ENCODE measurements at places on chromosomes 7 and 10.
A peak's percentile ranks its signal among the peaks of the same experiment; 100 is the strongest.

DNA sequence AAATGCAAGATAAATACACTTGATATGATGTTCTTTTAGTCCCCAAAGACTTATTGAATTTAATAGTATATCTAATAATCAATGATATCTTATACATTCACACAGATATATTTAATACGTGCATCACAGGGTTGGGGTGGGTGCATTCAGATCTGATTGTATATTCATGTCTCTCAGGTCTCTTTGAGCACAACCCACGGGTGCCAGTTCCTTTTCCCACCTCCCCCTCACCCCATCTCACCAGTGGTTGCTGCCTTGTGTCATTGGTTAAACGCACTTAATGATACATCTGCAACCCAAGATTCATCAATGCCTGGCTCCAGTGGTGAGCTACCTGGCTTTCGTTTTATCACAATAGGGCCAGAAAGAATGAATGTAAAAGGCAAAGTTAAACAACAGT lies 6.2 kb downstream of the LRIT1 start:
- DNase-seq = no peak

DNA sequence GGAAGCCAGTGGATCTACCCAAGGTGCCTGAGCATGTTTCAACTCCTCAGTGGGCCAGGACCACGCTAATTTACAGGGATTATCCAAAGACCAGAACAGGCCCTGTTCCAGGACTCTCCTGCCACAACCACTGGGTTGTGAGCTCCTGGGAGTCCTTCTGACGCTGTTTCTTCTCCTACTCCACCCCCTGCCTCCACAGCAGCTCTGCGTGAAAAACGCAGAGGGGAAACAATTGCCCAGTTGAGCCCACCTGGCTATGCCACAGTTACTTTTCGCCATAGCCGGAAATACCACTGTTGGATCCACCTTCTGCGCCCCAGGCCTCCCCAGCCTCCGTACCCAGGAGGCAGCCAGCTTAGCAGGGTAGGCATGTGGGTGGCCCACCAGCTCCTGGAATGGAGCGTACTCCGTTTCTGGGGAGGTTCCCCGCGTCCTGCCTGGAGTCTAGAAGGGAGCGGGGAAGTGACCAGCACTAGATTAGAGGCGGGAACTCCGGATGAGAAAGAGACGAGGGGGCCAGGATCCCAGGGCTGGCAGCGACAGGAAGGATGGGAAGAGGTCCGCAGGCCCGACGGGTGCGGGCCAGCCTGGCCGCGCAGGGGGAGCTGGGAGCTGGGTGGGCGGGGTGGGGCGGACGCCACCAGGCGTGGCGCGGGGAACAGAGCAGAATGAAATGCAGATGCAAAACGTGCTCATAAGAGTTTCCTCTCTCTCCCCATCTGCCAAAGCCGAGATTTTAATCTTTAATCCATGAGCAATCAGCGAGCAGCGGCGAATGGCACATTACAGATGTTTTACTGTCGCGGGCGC lies 32.1 kb upstream of the PAX2 start:
- DNase-seq = no peak

DNA sequence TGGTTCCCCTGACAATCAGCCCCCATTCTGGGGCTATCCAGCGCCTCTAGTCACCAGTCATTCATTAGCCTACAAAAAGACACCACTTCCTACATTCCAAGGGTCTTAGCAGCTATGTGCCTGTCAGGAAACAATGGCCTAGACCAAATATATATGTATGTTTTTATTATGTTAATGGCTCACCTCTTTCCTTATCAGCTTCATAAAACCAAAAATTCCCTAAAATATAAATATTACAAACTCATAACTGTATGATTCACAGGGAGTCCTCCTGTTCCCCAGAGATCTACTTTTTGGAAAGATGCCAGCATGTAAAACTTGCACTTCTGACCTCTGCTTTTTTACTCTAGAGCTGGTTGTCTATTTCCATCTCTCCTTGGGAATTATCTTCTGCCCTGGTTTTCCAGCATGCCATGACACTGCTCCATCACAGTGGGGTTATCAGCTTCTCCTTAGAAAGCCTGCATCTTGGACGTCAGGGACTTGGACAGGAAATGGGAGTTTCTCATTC lies 79.2 kb downstream of the ABCA13 start:
- DNase-seq = no peak

DNA sequence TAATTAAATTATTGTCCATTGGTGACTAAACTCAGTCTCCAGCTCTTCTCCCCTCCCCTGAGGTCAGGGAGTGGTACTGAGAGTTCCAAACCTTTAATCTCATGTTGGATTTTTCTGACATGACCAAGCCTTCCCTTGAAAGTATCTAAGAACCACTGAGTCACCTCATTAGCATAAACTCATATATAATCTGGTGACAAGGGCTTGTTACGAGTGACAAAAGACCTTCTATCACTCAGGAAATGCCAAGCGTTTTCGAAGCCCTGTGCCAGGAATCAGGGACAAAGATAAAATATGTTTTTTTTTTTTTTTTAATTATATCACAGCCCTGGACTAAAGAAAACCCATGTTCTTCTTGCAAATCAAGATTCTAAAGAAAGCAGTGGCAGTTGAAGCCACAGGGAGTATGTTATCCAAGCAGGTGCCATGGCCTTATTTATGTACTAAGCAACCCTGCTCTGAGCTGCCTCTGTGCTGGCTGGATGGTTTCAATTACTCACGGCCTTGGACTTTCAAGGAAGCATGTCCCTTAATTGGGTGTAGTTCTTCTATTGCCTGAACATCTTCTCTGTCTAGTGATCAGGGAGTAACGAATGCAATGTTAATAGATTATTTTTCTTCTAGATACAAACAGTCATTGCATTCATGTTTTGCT lies 169.0 kb upstream of the PRKCQ start:
- no peak for DNase-seq

GRCh38 chr7:10300577-10300976 lies 673.1 kb upstream of the PHF14 start:
- DNase-seq = no peak

DNA sequence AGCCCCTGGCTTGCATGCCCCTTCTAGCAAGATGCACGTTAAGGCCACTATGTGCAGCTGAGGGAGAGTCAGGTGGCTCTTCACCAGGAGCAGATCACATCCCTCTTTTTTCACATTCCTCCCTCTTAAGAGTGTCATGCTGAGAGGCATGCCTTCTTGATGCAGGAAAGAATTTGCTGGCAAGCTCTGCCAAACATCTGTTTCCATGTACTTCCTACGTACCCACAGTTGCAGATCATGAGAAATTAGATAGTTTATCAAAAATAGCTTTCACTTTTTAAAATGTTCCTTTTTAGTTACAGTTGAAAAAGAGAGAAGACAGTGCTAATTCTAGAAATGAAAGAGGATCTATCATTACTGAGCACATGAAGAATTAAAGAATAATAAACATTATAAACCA lies 79.7 kb upstream of the ZNF722 start:
- DNase-seq = no peak

DNA sequence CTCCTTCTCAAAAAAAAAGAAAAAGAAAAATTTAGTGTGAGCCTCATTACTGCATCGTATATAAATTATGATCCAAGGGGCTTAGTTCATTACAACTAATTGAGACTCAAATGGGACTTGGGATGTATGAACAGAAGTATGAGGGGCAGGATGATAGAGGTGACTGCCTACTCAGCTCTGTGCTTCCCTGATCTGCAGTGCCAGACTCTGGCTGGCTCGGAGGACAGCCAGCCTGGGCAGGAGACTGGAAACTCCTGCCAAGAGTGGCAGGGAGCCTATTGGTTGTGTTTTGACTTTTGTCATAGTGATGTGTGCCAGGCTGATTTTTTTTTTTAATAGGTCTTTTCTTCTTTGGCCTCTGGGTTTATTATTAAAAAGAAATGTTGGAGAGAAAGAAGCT lies 73.8 kb upstream of the GTF2IRD1 start:
- DNase-seq = no peak

GRCh38 chr7:10266976-10267375 lies 706.7 kb upstream of the PHF14 start:
- DNase-seq = no peak

GRCh38 chr10:30728766-30729165 lies 99.2 kb upstream of the LYZL2 start:
- no peak for DNase-seq

DNA sequence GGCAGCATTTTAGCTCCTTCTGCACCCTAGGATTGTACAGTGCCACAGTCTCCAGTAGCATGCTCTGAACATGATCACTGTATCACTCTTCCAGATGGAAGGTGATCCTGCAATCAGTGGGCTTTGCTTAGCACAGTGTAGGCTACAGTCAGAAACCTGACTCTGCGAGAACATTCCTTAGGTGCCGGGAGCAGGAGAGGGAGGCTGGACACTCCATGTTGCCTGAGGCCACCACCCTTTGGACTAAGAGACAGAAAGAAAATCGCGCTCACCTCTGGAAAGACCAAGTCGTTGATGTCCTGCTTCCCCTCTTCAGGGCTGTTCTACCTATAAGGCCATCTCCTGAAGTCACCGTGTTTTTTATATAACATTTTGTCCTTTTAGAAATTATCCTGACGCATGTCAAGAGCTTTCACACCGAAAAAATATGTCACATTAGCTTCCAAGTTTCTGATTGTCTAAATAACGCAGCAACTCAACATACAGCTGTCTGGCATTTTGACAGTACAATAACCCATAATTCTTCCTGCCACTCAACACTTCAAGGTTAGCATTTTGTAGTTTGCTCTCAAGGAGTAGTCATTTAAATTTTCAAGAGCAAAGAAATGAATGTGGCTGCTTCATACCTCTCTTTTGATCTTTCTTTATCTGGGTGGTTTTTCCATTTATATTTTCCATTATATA lies 563.1 kb downstream of the LRMDA start:
- no peak for DNase-seq

GRCh38 chr10:7891634-7892033 lies 73.3 kb downstream of the TAF3 start:
- no peak for DNase-seq

- no peak for DNase-seq
Observed at GRCh38 chr10:124095096-124095495, 1.7 kb upstream of the CHST15 start.

- no peak for DNase-seq
Observed at GRCh38 chr10:28181478-28182096, 121.3 kb downstream of the MPP7 start.

GRCh38 chr10:25017661-25018060 lies 1.2 kb downstream of the THNSL1 start:
- no peak for DNase-seq

GRCh38 chr10:65660006-65660405 lies 1265.8 kb upstream of the LRRTM3 start:
- DNase-seq = no peak

GRCh38 chr7:29255906-29256692 lies 61.5 kb downstream of the CHN2 start:
- DNase-seq = no peak

- peak; percentile 33 for DNase-seq
Observed at GRCh38 chr7:98294798-98295382, 13.4 kb downstream of the BRI3 start.

GRCh38 chr10:33330543-33331378 lies 3.7 kb downstream of the NRP1 start:
- peak; percentile 84 for DNase-seq

- DNase-seq = peak; percentile 32
Observed at GRCh38 chr10:77165445-77166208, 472.0 kb downstream of the KCNMA1 start.

DNA sequence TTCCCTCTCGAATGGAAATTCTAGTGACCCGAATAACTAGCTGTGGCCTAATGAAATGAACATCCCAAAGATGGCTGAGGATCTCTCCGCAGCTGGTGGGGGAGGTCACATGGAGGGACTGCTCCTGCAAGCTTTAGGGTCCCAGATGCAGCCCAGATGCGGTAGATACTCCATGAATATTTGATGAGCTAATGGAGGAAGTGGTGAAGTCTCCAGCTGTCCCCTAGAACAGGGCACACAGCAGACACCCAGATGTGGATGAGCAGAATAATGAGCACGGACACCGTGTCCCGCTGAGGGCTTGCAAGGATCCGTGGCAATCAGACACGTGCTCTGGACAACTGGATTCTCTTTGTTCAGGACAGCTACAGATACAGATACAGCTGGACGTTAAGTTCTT lies 59.2 kb downstream of the DENND2A start:
- DNase-seq = no peak

DNA sequence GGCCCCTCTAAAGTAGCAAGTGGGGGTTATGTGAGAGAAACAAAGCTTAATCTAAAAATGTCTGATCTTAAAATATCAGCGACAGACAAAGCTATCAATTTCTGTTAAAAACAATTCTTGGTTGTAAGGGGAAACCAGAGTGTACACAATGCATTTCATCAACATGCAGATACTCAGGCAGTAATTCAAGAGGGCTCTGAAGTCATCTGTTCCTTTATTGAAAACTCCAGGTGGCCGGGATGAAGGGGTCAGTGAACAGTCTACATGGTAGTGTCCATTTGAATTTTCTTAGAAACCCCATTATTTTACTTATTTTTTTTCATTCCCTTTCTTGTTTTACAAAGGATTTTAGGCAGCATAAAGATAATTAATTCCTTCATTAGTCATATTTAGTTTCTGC lies 36.7 kb upstream of the BTBD16 start:
- DNase-seq = no peak

DNA sequence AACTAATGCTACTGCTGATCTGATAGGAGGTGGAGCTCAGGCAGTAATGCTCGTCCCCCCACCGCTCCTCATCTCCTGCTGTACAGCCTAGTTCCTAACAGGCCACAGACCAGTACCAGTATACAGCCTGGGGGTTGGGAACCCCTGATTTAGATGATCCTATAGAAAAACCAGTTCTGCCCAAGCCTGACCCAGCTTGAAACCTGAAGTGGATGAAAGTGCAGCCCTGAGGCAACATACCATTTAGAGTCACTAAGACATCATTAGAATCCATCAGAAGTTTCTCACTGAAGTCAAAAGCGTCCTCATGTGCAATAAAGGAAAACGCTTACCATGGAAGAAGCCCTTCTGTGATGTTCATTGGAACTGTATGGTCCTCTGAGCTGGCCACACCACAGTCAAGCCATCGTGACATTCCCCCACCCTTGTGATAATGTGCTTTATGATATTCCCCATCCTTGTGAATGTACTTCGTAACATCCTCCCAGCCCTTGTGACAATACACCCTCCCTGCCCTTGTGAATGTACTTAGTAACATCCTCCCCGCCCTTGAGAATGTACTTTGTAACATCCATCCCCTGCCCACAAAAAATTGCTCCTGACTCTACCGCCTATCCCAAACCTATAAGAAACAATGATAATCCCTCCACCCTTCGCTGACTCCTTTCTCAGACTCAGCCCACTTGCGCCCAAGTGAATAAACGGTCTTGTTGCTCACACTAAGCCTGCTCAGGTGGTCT lies 65.9 kb upstream of the HECTD2 start:
- DNase-seq = no peak

GRCh38 chr7:93923942-93924341 lies 2.4 kb downstream of the GNG11 start:
- DNase-seq = no peak

GRCh38 chr10:76992467-76992866 lies 645.1 kb downstream of the KCNMA1 start:
- DNase-seq = no peak

Data from activated naive CD8-positive, alpha-beta T cell treated with anti-CD3 and anti-CD28 coated beads, Interleukin-2, amount 50 U/mL, for 24 hours (primary cell).